ENCODE measurements at places on chromosomes 11 and 22.

DNA sequence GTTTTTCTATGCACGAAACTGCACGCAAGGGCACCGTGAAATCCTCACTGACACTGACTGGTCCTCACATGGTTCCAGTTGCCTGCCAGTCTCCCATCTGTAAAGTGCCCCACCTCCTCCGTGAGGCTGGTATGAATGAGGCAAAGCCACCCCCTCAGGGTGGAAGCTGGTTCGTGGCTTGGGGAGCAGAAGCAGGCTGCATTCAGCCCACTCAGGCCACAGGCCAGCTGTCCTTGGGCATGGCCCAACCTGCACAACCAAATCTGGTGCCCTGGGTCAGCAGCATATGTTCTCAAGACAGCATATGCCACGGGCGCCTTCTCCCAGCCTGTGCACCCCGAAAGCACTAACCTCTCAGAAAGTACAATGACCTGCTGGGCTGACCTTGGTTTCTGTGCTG is 29.3 kb downstream of the SERPINH1 start:
- no peak for DNase-seq

DNA sequence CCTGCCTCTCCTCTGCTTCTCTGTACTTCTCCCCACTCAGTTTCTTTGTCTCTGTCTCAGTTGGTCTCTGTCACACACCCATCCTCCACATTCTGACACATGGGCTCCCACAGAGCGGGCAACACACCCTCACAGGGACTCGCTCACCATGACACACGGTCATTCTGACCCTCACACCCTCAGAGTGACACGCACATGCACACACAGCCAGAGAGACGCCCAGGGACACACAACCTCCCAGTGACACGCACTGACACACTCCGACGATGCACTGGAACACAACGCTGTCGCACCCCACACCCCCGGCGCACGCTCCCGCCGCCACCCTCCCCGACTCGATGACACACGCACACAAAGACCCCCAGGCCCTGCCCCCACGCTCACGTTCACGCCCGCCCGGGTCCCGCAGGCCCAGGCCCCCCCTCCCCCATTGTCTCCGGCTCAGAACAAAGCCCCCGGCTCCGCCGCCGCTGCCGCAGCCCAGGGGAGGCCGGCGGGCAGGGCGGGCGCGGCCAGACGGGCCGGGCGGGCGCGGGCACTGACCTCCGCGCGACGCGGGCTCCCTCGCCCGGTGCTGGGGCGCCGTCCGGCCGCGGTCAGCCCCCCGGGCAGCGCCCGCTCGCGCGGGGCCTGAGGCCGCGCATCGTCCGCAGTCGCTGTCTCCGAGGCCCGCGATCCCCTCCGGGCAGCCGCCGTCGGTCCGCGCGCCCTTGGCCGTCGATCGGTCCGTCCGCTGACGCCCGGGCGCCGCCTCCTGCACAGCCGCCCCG is 404 bp downstream of the DCHS1 start:
- no peak for DNase-seq

DNA sequence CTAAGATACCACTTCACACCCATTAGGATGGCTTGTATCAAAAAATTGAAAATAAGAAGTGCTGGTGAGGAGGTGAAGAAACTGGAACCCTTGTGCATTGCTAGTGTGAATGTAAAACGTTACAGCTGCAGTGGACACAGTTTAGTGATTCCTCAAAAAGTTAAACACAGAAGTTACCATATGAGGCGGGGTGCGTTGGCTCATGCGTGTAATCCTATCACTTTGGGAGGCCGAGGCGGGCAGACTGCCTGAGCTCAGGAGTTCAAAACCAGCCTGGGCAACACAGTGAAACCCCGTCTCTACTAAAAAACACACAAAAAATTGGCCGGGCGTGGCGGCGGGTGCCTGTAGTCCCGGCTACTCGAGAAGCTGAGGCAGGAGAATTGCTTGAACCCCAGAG is 43.5 kb downstream of the SGSM3 start:
- DNase-seq, result no peak

DNA sequence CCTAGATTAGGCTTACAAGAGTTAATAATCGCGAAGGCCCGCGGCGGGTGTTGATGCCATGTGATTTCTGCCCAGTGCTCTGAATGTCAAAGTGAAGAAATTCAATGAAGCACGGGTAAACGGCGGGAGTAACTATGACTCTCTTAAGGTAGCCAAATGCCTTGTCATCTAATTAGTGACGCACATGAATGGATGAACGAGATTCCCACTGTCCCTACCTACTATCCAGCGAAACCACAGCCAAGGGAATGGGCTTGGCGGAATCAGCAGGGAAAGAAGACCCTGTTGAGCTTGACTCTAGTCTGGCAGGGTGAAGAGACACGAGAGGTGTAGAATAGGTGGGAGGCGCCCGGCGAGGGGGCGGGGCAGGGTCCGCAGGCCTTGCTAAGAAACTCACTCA is 65.5 kb downstream of the AAMDC start:
- no peak for DNase-seq

DNA sequence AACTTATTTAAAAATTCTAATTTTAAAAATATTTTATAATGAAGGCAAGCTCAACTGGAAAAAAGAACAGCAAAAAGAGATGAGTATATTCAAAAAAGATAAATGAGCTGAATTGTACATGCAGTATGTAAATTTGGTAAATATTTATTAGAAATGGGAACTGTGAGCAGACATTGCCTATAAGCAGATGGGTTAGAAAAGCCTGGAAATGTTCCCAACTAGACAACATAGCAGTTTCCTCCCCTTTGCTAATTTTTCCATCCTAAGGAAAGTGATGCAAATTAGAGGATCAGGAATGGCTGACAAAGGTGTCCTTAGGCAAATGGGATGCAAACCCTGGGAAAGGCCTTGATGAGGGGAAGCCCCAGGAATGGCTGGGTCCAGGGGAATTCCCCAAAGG is 37.2 kb downstream of the TP53I11 start:
- no peak for DNase-seq

DNA sequence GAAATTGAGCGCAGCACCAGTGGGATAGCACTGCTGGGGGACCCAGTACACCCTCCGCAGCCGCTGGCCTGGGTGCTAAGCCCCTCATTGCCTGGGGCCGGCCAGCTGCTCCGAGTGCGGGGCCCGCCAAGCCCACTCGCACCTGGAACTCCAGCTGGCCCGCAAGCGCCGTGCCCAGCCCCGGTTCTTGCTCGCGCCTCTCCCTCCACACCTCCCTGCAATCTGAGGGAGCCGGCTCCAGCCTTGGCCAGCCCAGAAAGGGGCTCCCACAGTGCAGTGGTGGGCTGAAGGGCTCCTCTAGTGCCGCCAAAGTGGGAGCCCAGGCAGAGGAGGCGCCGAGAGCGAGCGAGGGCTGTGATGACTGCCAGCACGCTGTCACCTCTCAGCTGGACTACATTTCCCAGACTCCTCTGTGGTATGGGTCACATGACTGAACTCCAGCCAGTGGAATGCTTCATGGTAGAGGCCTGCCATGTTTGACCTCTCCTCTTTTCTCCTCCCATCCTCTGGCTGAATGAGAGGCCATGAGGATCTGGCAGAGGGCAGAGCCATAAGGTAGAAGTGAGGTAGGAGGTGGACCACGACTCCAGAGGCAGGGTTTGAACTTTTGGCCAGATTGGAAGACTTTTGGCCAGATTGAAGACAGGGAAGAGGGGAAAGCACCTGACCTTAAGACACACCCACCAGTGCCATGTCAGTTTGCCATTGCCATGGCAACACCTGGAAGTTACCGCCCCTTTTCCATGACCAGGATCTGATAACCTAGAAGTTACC is 6.2 kb downstream of the MRGPRD start:
- DNase-seq, result peak; percentile 37

- no peak for DNase-seq
Observed at GRCh38 chr11:93736129-93736528, 5.2 kb downstream of the TAF1D start.

GRCh38 chr11:126084608-126084912 is 21.9 kb upstream of the CDON start:
- no peak for DNase-seq

DNA sequence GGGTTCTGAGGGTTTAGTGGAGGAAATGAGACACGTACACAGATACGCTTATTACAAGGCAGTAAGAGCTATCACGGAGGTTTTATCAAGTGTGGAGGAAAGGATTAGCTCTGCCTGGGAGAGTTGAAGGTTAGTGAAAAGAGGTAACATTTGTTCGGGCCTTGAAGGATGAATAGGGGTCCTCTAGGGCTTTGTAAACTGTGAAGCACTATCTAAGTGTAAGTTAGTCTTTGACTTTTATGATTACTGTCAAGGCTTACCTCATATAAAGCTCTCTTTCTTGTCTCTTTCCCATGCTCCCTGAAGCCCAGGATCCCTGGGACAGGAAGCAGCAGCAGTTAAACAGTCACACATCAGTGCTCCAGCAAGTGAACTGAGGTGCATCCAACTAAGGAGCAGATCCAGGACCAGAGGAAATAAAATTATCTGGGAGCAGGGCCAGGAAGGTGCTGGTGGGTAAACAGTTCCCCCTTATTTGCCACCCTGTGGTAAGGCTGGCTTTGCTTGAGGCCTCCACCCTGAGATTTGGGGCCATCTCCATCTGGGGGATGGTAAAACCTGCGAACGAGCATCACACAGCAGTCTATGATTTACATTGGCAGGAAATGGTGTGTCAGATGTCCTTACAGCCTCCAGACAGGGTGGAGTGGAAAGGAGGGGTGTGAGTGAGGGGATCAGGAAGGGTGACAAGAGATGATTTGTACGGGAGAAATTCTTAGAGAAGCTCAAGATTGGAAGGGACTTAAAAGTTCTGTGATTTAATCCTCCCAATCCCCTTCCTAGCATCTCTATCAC is 27.2 kb downstream of the GVQW3 start:
- DNase-seq, result no peak
